Hindlimb muscle (tissue), 1 donor: ENCODE measurements at places on chromosomes 3 and 15.

DNA sequence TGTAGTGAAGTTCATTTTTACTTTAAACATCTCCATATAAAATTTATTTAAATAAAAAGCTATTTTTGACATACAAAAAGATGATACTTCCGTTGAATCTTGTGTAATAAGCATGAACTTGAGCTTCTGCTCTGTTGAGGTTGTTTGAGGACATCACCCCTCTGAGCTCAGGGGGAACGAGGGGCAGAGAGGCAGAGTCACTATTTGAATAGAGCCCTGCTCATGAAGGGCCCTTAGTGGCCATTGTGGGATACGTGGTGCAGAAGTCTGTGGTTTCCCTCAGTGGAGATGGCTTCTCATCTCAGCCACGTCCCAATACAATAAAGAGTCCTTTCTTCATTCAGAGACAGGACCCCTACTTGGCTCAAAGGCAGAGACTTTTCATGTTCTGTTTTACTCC, 10.6 kb downstream of the CEMIP start:
- DNase-seq = no peak

- no peak for DNase-seq
Measured at GRCh38 chr3:63940389-63940757, 28.2 kb upstream of the SCAANT1 start.

GRCh38 chr3:40913641-40914040, 285.7 kb upstream of the CTNNB1 start:
- no peak for DNase-seq

DNA sequence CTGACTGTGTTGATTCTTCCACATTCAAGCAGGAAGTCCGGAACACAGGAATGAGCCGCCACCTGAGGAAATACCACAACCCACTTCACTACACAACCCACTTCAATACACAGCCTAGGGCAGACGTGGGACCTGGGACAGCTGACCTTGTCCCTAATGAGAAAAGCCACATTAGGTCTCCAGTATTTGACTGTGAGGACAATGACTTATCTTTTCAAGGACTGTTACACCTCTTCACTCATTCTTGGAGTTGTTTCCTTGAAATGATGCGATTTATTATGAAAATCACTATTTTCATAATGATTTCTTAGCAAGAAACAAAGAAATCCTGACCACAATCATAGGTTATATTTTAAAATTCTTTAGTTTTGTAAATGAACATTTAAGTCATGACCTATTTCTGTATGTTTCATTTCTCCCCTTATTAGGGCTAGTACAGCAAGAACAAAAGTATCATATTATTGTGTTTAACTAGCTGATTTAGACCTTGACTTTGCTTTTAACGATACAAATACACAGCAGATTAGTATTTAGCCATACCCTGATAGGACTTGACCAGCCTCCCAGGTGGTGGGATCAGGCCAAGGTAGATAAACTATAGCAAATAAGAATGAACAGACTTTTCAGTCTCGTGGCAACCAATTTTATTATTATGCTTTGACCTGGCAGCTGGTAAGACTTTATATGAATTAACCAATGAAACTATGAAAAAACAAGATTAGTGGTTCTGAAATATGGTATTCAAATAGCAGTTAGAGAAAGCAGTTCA, 6.0 kb downstream of the RAB27A start:
- no peak for DNase-seq

DNA sequence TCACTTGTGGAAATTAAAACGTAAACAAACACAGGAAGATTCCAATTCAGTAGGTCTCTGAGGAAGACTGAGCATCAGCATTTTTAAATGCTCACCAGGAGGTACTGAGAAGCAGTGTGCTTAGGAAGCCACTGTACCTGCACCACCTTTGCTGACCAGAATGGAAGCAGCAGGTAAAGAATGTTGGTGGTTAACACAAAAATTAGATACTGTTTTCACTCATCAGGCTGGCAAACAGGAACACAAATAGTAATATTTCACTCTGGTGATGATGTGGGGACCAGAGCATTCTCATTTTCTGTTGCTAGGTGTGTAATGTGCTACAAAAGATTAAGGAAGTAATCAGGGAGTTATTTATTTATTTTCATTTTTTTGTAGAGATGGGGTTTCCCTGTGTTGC, 29.9 kb upstream of the GHSR start:
- DNase-seq = no peak

GRCh38 chr3:179829401-179829800, 176.6 kb downstream of the USP13 start:
- no peak for DNase-seq

DNA sequence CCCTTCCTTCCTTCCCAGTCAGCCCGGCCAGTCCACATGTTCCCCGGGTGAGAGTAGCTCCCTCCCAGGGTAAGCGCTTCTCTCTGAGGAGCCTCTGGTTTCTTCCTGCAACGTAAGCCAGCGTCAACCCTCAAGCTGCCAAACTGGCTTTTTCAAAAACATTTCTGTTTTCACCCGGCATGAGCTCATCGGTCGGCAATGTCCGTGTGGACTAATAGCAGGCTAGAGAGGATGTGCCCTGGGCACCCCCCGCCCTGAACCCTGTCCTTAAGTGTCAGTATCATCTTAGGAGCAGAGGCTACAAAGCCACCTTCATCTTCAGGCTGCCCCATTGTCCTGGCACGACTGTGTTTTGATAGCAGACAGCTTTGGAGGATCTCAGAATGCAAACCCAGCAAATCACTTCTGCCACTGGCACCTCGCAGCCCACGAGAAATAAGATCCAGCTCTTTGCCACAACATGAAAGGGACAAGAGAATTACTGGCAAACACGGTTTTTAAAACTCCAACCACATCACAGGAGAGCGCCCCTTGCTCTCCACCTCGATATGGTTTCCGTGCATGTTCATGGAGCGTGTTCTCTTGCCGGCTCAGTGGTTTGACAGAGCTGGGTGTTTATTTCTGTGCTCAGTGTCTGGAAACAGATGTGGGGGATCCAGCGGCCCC, 9.9 kb downstream of the ALDH1A3 start:
- no peak for DNase-seq

DNA sequence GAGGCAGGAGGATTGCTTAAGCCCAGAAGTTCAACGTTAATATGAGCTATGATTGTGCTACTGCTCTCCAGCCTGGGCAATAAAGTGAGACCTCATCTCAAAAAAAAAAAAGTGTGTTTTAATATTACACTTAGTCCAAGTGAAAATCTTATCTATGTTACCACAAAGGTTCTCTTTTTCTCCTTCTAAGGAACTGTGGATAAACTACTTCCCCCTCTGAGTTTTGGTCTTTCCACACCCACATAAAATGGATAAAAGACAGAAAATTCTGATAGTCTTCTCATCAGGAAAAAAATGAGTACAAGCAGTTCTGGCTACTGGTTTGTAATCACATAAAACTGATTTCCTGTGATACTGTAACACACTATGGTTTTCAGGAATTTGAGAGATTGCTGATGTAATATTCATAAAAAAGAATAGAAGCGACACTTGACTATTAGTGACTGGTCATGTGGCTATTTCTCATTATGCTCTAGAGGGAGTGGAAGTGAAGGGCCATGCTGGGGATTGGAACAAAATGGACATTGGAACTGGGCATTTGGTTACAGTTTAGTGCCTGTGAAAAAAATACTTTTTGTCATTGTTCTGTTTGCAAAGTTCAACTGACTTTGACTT, 68.2 kb downstream of the RYR3 start:
- DNase-seq = no peak

GRCh38 chr3:3107858-3108257, 2.3 kb downstream of the IL5RA start:
- DNase-seq = no peak

GRCh38 chr3:195180490-195181112, 90.4 kb downstream of the XXYLT1 start:
- no peak for DNase-seq

GRCh38 chr15:31511707-31512310, 185.2 kb downstream of the KLF13 start:
- no peak for DNase-seq

DNA sequence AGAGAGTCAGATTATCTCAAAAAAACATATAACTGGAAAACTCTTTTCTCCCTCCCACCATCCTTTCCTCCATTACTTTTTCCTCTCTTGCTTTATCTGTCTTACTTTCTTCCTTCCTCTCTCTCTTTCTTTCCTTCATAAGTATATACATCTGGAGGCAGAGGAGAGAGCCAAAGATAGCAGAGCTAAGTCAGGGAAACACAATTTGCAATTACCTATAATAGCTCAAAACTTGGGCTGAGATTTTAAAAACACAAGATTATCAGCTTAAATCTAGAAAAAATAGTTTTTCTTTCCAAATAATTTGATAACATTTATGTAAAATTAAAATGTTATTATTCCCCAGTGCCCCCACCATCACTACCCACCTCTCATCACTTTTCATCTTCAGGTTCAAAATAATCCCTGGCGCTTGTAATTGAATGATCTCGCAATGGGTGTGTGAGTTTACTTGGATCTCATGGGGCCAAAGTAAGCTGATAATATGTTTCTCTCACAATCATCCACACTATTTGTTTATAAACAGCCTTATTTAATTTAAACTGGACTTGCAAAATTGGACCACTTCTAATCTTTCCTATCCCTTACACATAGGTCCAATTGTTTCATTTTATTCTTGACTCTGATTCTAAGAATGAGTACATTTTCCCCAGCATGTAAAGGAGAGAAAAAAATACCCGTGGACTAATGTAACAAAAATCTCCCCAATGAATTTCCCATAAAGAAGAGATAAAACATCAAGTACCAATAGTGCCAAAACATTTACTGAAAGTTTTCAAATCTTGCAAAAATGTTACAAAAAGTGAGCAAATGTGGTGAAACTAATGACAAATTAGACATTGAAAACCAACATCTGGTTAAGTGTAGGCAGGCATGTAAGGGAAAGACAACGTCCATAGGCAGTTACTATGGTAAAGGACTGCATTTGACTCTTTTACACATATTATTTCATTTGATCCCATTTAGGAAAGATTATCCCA, 236.9 kb downstream of the DTWD1 start:
- DNase-seq = no peak

- no peak for DNase-seq
Measured at GRCh38 chr3:183188895-183189462, 26.4 kb upstream of the LAMP3 start.

GRCh38 chr3:183069086-183069485, 30.2 kb downstream of the MCCC1 start:
- DNase-seq = no peak

DNA sequence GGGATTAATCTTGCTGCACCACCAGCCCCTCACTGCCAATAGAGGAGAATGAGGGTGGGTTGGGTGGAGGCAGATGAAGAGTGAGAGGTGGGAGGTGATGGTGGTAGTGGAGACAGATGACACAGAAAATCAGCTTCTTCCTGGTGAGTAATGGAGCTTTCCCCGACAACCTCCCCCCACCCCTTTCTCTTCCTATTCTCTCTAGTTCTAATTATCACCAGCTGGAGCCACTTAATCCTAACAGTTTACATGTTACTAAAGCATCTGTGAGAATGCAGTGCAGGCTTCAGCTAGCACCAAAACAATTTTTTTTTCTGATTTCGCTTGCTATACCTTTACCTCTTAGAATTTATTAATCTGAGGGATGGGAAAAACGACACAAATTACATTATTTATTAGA, 116.1 kb upstream of the DNAJC19 start:
- DNase-seq = no peak

DNA sequence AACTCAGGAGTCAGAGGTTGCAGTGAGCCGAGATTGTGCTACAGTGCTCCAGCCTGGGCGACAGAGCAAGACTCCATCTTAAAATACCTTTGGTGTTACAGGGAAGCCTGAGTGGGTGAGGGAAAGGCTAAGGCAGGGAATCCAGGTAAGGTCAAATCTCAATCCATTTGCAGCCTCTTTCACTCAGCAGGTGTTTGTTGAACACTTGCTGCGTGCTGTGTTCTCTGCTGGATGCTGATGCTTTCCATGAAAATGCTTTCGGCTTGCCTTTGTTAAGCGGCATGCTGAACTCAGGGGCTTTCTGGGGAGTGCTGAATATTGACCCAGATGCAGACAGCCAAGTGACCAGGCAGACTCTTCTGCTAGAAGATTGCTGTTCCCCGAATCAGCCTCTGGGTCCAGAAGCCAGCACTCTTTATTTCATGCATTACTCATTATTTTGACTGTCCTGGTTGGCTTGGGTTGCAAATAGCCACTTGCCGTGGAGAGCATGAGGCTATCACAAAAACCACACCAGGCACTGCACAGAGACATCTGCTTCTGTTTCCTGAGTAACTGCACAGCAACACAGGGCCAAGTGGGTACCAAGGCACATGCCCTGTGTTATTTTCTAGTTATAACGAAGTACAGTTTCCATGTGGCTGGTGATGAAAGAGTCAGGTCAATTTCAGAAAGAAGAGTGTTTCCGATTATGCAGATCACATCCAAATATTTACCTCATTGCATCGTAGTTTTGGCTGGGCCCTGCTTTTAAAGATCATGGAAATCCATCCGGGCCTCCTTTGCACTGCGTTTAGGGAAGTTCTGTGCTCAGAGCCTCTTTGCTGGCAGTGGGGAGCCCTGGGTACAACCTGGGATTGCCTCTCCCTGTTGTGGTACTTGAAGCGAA, 88.6 kb downstream of the THSD4 start:
- DNase-seq = no peak

GRCh38 chr15:63712828-63713520, 115.8 kb downstream of the FBXL22 start:
- no peak for DNase-seq

DNA sequence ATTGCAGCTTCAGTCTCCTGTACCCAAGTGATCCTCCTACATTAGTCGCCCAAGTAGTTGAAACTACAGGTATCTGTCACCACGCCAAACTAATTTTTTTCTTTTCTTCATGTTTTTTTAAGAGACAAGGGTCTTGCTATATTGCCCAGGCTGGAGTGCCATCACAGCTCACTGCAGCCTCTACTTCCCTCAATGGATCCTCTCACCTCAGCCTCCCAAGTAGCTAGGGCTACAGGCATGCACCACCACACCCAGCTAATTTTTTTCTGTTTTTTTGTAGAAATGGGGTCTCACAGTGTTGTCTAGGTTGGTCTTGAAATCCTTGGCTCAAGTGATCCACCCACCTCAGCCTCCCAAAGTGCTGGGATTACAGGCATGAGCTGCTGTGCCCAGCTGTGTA, 89.5 kb downstream of the ZNF609 start:
- no peak for DNase-seq

DNA sequence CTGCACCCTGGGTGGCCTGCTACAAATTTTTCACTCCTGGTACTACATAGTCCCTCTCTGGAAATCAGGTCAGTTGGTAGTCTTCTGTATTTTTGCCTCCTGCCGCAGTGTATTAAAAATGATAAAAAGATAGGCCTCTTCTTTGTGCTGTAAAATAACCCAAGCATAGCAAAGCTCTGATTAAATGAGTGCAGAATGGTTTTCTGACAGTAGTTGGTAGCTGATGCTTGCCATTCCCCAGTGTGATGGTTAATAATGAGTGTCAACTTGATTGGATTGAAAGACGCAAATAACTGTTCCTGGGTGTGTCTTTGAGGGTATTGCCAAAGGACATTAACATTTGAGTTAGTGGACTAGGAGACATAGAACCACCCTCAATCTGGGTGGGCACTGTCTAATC, 264.4 kb upstream of the ZNF717 start:
- DNase-seq = no peak

- no peak for DNase-seq
Measured at GRCh38 chr15:78280319-78281072, 16.1 kb downstream of the DNAJA4 start.
